Occipital lobe (tissue), 3 donors: ENCODE measurements at places on chromosomes 7 and 10. TPM values are rescaled to one million over a fixed set of nuclear protein-coding genes. Genes with fewer than 3 reads are reported as not detected.

The UPK3B gene
- not detected for total RNA-seq

DNA sequence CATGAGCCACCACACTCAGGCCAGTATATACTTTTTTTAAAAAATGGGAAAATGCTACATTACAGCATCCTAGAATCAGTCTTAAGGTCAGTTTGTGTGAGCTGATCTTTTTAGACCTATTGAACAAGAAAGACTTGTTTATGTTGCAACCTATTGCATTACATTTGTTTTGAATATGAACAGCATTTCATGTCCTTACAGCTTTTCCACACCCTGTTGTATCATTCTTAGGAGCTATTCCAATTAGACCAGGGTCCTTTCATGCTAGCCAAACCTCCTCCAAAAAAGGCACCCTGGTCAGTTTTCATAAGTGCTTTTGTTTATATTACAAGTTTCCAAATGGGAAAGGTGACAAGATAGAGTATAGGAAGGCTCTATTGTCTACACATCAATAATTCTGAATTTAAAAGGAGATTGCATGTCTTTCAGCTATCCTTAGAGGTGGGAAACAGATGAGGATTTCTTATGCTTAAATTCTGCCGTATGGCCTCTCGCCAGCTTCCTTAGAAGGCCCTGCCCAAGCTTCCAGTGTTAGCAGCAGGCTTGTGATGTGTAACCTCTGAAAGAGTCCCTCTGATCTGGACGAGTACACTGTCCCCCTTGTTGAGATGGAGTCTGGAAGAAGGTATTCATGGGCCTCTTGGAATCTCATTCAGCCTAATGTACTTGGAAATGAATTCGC is 171.9 kb downstream of the OTUD1 start:
- DNase-seq = no peak

The INHBA gene
- 33.1 TPM for total RNA-seq

DNA sequence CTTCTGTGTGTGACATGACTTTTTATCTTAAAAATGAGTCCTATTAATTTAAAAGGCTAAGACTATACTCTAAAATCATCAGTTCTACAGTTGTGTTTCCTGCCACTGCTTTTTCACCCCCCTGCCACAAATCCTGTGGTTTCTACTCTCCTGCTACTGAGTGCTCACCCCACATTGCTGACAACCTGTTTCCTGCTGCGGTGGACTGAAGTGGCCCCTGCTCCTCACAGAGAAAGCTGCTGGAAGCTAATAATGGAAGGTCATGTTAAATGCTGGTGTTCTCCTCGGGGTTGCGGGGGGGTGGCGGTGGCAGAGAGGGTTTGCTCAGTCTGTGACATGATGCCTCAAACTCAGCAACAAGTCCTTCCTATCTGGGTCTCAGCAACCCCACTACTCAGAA is 113.2 kb upstream of the INHBA start:
- DNase-seq = no peak

The GOLGA7B gene
- 11.9 TPM for total RNA-seq
